T1000 (cell line): ENCODE measurements at places on chromosomes 2 and 18.

- DNase-seq = no peak
These were observed 998.0 kb upstream of the CDH2 start for GRCh38 chr18:29174891-29175290.

DNA sequence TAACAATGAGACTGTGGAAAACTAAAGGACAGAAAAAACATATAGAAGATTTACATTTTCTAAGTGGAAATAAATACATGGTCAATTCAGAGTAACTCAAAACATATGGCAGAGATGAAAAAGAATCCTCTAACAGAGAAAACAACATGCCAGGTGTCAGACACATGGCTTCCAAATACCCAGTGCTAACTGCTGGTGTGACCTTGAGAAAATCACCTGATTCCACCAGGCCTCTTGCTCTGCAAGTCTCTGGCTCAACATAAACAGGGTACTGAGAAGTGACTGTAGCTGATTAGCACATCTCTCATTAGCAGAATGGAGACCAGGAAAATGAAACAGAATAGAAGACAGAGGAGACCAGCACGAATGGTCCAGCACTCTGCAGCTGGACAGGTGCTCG lies 210.8 kb downstream of the HNMT start:
- DNase-seq = no peak

DNA sequence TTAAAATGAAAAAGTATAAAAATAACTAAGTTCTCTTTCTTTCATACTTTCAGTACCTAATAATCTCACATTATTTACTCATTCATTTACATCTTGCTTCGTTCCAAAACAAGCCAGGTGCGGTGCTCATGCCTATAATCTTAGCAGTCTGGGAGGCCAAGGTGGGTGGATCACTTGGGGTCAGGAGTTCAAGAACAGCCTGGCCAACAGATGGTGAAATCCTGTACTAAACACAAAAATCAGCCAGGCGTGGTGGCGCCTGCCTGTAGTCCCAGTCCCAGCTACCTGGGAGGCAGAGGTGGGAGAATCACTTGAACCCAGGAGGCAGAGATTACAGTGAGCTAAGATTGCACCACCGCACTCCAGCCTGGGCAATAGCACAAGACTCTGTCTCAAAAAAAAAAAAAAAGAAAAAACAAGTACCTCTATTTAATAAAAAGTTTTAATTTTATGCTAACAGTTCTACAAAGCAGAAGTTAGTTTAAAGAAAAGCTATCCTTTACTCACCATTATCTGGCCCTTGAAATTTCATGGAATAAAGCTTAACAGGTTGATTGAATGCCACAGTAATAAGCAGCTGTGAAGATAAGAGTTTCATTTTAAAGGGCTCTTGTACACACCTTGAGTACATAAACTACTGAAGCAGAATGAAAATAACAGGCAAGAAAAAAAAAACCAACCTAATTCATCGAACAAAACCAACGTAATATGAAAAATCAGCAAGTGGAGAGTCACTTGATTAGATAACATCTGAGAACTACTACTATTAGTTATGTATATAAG lies 22.5 kb downstream of the TXNL1 start:
- no peak for DNase-seq

DNA sequence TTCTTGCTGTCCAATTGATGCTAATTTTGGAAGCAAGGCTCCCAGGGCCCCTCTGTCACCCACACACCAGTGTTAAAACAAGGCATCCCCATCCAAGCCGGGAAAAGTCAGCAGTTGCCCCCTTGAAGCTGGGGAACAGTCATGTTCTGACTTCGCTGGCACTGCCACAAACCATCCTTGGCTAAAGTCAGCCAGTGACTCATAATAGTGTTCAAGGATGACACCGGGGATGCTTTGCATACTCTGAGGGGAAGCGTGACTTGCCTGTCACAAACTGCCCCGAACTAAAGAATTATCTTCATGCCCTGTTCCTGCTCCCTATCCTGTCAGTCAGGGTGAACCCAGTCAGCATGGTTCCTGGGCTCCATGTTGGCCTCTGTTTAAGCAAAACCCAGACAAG lies 37.0 kb downstream of the TGFA start:
- DNase-seq = no peak

- no peak for DNase-seq
These were observed 137.7 kb downstream of the EN1 start for GRCh38 chr2:118709786-118710185.

GRCh38 chr2:37641582-37642171 lies 29.8 kb downstream of the CDC42EP3 start:
- no peak for DNase-seq

GRCh38 chr2:524442-524841 lies 152.8 kb downstream of the TMEM18 start:
- DNase-seq = no peak

DNA sequence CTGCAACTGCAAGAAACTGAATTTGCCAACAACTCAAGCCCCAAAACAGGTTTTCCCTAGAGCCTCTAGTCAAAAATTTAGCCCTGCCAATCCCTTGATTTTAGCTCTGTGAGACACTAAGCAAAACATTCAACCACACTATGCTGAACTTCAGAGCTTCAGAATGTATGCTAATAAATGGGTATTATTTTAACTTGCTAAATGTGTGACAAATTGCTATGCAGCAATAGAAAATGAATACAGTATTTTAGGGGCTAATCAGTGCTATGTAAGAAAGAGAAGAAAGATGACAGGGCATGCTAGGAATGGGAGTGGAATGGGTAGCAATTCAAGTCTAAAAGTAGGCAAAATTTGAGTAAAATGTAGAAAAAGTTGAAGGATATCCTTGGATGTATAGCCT lies 223.9 kb upstream of the NOL4 start:
- no peak for DNase-seq

- DNase-seq = no peak
These were observed 11.6 kb downstream of the ASB18 start for GRCh38 chr2:236252602-236253001.

GRCh38 chr2:11161747-11162146 lies 6.5 kb downstream of the SLC66A3 start:
- DNase-seq = no peak

DNA sequence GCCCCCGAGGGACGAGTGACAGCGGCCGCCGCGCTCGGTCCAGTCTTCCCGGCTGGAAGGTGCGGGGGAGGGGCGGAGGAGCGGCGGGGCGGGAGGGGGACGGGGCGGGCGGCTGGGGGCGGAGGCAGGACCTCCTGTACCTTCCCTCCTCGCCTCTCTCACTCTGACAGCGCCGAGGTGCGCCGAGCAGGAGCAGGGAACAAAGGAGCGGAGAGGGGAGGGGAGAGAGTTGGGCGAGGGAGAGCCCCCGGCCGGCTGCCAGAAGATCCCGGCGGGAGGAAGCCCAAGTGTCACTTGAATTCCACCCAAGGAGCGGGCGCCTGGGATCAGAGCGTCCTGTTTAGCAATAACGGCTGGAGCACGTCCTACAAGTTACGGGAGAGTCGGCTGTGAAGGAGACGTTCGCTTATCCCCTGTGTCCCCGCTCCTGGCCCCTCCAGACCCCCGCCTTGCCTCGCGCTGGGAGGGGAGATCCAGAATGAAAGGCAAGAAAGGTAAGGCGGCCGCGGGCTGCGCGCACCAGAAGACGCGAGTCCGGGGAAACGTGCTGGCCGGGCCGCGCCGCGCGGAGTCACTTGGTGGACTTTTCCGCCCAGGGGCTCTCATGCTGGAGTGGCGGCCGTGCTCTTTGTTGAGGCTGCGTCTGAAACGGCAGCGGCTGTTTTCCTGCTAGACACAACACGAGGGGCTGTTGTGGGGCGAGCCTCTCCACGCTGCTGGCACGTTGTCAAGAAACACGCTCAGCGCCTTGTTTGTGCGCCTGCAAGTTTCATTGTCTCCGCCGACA lies at the start of gene TGIF1:
Gene TGIF1 (plus strand): TSS at position 161 of the 787 bp plus-strand sequence. CDS start 318 bp downstream, at position 479.
- peak; percentile 56 for DNase-seq

- DNase-seq = no peak
These were observed 63.2 kb upstream of the MAPRE2 start for GRCh38 chr18:34977838-34978532.

DNA sequence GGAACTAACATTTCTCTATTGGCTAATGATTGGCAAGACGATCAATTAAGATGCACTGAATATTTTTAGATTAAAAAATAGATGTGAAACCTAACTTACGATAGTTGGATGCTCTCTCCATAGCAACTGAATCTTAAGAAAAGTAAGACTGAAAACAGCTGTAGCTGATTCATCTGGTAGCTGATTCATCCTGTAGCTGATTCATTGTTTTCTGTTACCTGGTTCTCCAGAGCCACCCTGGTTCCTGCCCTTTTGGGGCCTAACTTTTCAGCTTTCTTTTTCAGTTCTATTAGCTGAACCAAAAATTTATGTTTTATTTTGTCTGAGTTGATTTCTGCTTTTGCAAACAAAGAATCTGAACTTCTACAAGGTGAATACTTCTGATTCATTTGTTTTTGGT lies 22.7 kb upstream of the SPR start:
- DNase-seq = no peak

DNA sequence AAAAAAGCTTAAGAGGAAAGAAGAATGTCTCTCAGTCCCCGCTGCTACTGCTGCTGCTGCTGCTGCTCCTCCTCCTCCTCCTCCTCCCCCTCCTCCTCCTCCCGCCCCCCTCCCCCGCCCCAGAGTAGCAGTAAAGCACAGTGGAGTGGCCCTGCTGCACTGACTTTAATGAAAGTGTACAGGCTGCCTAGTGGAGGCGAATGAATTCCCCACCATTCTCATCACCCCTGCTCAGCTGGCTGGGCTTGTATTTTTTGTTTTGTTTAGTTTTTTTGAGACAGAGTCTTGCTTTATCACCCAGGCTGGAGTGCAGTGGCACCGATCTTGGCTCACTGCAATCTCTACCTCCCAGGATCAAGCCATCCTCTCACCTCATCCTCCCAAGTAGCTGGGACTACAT lies 34.3 kb downstream of the GORASP2 start:
- no peak for DNase-seq

DNA sequence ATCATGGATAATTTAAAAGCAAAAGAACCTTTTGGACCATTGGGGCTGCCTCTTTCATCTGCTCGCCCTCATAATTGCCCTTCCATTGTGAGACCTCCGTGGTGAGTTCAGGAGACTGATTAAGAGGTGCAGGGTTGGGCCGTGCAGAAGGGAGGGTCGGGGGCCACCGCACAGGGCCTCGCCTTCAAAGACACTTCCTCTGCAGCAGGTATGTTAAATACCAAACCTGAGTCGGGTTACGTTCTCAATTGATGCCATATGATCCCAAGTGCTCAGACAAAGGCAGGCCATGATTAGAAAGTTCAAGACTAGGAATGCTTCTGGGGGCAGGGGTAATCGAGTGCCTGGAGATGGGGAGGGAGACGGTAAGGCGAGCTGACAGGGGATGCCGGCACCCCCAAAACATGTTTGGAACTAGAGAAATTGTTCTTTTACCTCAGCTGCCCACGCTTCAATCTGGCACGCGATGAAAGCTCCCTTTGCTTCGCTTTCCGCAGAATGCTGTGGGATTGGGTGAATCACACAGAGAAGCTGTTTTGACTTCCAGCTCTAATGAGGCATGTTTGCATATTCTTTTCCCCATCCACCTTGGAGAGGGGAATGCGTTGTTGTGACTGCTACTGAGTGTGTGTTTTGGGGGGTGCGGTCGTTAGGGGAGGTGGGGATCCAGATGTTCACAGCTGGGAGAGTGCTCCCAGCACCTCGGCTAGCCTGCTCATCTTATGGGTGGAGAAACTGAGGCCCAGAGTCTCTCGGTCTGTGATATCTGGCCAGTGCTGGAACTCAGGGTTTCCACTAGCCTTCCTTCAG lies 309.1 kb downstream of the MYCN start:
- no peak for DNase-seq

DNA sequence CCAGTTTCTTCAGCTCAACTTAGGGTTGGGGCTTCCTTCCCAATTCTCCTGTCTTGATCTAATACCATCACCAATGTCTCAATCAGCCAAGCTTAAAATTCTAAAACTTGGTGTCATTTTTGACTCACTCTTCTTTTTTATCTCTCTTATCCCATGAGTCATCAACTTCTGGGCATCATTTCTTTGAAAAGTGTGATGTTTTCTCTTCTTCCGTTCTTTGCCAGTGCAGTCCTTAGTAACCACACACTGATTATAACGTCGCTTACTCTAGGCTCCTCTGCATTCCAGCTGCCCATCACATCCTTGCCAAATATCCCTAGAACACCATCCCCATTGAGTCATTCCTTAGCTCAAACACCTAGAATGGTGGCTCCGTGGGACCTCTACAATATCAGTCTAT lies 27.4 kb upstream of the MRO start:
- no peak for DNase-seq

GRCh38 chr18:27749194-27749593 lies 427.7 kb downstream of the CDH2 start:
- no peak for DNase-seq

DNA sequence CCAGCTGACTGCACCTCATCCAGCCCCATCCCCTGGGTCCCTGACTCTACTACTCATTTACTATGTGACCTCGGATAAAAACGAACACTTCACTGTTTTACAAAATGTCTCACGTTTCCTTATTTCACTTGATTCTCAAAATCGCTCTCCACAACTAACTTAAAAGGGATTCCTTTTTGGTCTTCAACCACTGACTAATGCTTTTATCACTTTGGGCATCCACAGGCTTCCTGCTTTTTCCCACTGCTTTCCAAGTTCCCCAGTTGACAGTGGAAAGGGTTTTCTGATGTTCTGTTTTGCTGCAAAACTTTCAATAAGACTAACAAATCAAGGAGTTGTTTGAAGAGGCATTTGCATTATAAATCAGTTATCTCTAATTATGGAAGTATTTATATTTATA lies 24.1 kb downstream of the EIF2AK3 start:
- DNase-seq = no peak

GRCh38 chr2:196096264-196096663 lies 27.6 kb upstream of the DNAH7 start:
- no peak for DNase-seq

- no peak for DNase-seq
These were observed 398.0 kb upstream of the CDH20 start for GRCh38 chr18:60935041-60935910.

DNA sequence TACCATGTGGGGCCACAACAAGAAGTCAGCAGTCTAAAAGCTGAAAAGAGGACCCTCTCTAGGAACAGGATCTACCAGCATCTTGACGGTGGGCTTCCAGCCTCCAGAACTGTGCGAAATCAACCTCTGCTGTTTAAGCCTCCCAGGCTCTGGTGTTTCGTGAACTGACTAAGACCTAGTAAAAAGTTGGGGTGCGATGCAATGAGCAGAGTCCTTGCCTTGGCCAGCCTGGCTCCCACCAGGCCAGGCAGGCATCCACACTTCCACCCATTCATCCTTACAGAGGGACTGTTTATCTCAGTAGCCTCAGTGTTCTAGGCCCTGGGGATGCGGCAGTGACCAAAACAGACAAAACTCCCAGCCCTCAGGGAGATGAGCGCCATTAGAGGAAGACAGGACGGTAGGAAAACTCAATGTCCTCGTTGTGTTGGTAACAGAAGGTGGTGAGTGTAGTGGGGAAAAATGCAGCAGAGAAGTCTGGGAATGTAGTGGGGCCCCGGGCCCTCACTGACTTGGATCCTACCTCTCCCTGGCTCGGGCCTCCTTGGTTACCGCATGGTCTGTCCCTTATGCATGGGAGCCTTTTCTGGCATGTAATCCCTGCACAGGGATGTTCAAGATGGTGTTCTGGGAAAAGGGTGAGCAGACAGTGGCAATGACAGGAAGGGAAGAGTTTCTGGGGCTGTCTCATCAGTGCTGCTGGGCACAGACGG lies 271.8 kb upstream of the HS6ST1 start:
- no peak for DNase-seq

GRCh38 chr2:184927040-184927439 lies 328.7 kb downstream of the ZNF804A start:
- DNase-seq = no peak
